ENCODE measurements at places on chromosomes 3 and 15.

DNA sequence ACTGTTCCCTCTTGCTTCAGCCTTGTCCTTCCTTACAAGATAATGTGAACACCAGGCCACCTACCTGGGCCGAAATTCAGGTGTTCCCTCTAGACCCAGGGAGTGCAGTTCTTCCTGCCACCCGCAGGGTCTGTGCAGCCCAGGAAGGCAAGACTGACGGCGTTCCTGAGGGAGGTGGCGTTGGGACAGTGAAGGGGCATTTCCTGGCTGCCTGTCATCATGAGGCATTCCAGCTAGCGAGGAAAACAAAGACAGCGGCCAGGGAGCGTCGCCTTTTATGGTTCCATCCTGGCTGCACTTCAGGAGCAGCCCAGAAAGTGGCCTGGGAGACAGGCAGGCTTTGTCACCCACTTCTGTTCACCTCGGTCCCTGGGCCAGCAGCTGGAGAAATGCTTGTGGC, 84.8 kb upstream of the WNT5A start:
- DNase-seq: no peak

GRCh38 chr15:77974098-77974414, 103.5 kb downstream of the TBC1D2B start:
- no peak for DNase-seq

GRCh38 chr3:194196876-194197275, 60.9 kb downstream of the HES1 start:
- no peak for DNase-seq

DNA sequence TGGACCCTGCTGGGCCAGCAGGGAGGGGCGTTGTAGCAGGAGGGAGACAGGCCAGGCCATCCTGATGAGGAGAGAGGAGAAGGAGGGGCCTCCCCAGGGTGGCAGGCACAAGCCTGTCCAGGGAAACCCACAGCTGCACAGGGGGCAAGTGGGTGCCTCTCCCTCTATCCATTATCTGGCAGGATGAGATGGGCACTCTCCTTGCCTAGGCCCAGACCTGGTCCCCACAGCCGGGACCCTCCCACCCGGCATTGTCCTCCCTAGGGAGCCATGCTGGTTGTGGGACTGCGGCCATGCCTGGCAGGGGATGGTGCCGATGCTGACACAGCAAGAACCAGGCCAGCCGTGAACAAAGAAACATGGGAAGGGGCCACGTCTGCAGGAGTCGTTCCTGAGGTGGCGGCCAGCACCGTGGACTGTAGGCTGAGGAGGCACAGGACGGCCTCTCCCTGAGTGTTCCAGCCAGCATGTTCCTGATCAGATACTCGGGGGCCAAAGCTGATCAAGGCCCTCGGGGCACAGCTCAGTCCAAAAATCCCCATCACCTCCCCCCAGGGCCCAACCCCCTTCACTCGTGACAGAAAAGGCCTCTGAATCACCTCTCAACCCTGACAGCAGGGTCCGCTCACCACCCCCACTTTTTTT, 19.2 kb upstream of the CYP11A1 start:
- no peak for DNase-seq

DNA sequence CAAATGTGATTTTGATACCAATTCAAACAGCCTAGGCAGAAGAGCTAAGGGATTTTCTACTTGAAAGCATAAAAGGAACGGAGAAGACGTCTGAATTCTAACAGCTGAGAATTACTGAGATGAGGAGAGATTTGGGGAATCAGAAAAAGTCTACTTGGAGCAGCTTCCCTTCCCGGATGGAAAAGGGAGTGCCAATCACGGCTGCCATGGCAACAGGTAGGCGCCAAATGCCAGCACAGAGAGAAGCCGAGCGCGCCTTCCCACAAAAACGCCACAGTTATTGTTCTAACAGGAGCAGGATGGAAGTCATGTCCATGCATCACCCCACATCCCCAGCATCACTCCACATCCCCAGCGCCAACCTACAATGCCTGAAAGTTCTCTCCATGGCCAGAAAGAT, 63.5 kb upstream of the PRR20G start:
- no peak for DNase-seq

DNA sequence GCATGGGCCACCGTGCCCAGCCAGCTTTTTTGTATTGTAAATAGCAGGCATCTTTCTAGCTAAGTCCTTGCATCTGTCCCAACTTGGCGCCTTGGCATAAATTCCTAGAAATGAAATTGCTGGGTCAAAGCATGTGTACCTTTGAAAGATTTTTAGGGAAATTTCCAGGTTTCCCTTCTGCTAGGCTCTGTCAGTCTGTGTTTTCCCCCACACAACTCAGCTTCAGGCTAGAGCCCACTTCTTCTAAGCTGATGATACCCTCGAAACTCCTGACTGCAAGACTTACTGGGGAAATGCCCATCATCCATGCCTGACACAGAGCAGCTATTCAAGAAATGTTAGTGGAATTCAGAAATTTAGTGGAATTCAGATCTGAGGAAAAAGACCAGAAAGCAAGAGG, 10.8 kb upstream of the RPL32 start:
- no peak for DNase-seq

GRCh38 chr15:85934691-85935090, 140.0 kb upstream of the KLHL25 start:
- DNase-seq: no peak

DNA sequence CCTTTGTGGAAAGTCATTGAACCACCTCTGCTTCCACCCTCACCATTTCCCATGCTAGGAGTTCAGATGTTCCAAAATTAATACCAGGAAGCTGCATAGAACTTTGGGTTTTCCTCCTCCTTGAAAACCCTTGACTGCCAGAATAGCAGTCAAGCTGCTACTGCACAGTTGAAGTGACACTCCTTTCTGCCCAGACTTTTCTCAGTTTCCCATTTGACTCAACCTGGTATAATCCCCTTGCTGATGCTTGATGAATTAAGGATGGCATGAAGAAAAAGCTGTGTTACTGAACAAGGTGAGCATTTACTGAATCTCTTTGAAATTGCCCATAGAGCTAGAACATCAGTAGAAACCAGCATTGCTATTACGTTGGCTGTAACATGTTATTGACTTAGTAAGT, 286.0 kb downstream of the EDEM1 start:
- no peak for DNase-seq

GRCh38 chr3:107236655-107237337, 140.4 kb upstream of the CCDC54 start:
- DNase-seq: no peak

- DNase-seq: no peak
Measured at GRCh38 chr15:79901958-79902357, 5.1 kb upstream of the MTHFS start.

- DNase-seq: no peak
Measured at GRCh38 chr3:17726313-17726712, 16.1 kb downstream of the TBC1D5 start.

DNA sequence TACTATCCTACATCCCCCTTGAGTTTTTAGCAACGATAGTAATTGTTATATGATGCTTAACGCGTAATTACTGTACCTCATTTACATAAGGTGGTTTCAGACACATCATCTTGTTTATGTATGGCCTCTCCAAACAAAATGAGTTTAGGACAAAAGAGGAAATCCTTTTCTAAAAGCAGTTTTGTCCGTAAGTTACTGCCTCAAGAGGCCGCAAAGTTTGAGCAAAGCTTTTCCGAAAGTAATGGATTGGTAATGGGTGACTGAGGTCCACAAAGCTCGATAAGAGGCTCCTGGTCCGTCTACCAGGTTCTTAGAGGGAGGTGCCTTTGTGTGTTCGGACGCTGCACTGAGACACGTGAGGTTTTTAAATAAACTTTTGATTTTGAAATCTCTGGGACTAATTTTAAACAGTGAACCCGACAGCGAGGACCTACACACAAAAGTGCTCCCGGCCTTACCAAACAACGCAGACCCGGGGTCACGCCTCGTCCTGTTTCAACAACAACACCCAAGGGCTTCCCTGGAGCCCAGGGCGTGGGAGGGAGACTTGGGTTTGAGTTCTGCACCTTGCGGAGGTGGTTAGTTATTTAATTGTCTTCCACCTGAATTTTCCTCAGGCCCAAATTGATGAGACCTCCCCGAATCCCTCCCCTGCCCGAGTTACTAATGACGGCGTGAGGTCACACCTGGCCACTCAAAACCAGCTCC, 456 bp upstream of the C15orf61 start:
- DNase-seq: no peak

DNA sequence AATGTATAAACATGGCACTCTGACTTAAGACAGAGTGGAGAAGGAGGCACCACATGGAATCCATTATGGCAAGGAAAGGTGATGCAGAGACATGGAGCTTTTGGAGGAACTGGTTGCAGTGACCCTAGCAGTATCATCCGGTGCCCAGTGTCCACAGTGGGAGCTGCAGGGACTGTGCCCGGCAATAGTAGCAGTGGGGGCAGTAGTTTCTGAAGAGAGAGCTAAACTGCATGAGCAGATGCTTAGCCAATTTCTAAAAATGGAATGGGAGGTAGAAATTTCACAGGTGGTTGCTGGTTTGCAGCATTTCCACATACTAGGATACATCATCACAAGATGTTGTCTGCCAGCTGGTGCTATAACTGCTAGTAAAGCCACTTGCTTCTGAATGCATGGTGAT, 7.8 kb upstream of the TM2D3 start:
- no peak for DNase-seq

- no peak for DNase-seq
Measured at GRCh38 chr15:64522226-64522823, 61.9 kb downstream of the ZNF609 start.

DNA sequence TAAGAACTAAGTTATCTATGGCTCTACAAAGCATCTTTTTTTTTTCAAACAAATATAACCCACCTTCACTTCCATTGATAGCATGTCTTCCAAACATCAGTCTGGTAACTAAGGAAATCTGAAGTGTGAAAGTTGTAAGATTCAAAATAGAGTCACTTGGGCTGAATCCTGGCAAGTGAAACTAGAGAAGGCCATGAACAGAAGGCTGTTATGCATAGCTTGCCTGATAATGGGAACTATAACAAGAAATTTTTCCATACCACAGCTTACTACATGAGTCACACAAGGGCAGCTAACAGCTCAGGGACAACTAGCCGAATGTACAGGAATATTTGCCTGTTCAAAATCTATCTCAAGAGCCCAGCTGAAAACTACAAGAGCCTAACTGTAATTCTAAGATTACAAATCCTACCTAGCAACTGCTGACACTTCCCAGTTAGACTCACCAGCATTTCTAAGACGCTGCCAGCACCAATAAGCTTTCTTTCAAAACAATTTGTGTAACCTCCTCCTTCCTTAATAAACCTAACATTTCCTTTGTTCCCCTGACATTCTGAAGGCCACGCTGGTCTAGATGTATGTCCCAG, 1066.5 kb downstream of the PLOD2 start:
- DNase-seq: no peak

DNA sequence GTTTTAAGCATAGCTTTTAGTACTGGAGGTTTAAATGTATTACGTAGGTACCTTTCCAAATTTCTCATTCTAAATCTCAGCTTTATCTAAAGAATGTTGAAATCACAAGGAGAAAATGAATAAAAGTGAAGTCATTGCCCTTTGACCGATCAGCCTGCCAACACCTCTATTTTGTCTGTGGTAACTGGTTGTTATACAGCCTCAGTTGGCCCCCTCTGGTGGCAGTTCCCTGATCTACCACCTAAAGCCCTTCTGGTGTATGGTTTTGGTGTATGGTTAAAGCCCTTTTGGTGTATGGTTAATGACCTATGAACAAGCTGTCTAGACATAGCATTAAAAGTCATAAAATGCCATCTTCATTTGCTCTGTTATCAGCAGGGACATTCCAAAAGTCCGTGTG, 378.2 kb upstream of the AZI2 start:
- no peak for DNase-seq

DNA sequence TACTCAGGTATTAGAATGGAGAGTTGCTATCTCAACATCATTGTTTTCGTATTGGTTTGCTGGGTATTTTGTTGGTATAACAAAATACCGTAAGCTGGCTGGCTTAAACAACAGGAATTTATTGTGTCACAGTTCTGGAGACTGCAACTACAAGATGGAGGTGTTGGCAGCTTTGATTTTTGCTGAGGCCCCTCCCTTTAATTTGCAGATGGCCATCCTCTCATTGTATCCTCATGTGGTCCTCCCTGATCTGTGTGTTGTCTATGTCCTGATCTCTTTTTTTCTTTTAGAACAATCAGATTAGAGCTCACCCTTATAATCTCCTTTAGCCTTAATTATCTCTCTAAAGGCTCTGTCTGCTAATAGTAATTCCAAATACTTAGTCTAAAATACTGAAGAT, 299.8 kb upstream of the GOLIM4 start:
- DNase-seq: no peak

GRCh38 chr3:42689421-42690014, 4.2 kb downstream of the KLHL40 start:
- no peak for DNase-seq

DNA sequence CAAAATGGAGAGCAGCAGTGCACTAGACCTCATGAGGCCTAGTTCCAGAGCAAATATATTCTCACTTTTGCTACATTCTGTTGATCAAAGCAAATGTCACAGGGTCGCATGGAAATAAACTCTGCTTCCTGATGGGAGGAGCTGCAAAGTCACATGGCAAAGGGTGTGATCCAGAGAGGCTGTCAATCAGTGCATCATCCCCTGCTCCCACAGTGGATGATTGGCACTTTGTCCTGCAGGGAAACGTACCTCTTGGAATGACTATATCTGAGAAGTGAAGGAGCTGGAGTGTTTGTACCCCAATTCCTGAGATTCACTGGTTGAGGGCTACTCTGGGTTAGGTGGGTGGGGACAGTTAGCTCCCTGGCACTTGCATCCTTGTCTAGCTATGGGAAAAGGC, 195.1 kb upstream of the CTDSPL start:
- no peak for DNase-seq

DNA sequence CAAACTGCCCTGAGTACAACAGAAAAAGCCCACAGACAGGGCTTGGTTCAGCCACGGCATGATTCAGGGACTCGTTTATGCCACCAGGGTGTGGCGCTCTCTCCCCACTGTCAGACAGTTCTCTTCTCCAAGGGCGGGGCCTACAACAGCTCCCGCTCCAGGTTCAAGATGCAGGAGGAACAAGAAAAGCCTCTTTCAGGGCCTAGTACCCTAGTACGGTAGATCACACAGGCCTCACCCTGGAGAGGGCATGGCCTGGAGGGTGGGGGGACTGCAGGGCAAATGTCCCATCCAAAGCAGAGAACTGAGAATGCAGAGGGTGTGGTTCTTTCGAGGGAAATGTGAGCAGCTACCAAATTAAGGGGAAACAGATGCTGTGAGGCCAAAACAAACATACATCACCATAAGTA, 12.0 kb downstream of the MESD start:
- DNase-seq: peak; percentile 39

- no peak for DNase-seq
Measured at GRCh38 chr3:157534725-157535161, 31.5 kb upstream of the VEPH1 start.

Data from CD4-positive, alpha-beta T cell treated with Interleukin-4 for 4 hours (primary cell).